ENCODE measurements at places on chromosomes 3 and 15. TPM values are rescaled to one million over a fixed set of nuclear protein-coding genes. Genes with fewer than 3 reads are reported as not detected.

Gene DUOXA2
- total RNA-seq = not detected

Gene CCR9
- not detected for total RNA-seq

Gene ITPR1
- total RNA-seq = 68.1 TPM

Gene MAGEL2
- 0.37 TPM for total RNA-seq

Gene CLRN1
- not detected for total RNA-seq

Gene C3orf20
- 0.09 TPM for total RNA-seq

Measured in smooth muscle cell of bladder (primary cell).